SK-N-DZ (cell line): ENCODE measurements at places on chromosomes 11 and 22.

- no peak for DNase-seq
Measured at GRCh38 chr22:25351631-25352293, 132.3 kb downstream of the CRYBB2 start.

DNA sequence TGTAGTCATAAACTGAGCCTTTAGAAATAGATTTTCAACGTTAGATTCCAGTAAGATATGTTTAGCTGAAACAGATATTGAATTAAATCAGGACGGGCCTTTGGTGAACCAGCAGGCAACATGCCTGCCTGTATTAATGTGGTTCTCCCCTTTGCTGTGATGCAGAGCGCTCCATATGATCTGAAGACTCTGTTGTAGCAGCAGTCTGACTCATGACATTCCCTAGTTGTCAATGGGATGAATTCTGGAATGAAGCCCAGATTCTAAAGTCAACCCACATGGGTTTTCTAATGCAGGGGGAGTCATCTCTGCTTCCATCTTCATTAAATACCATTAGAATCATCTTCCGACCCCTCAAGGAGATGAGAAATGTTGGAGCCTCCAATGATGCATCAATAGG lies 864.5 kb downstream of the NTM start:
- DNase-seq: no peak

GRCh38 chr11:94544646-94545263 lies 1.0 kb downstream of the FUT4 start:
- no peak for DNase-seq

GRCh38 chr11:3926458-3927095 lies 71.1 kb downstream of the STIM1 start:
- DNase-seq: no peak

GRCh38 chr11:17012179-17012578 lies 2.0 kb downstream of the PLEKHA7 start:
- DNase-seq: no peak

- DNase-seq: no peak
Measured at GRCh38 chr11:67303132-67303834, at the start of gene SSH3. TSS of gene SSH3 (plus strand) at chr11:67303530. CDS start at chr11:67303626, 96 bp downstream.

DNA sequence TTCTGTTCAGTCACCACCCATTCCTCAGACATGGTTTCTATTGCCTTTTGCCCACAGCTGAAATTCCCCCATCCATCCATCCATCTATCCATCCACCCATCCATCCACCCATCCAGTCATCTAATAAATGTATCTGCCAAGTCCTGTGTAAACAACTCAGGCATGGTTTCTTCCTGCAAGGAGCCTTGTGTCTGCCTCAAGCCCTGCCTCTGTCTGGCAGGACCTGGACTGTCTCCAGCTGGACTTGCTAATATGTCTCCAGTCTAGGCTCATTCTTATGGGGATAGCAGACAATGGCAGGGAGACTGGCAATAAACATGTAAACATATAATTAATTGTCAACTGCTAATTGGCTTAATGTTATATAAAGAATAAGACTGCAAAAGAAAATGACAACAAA lies 64.7 kb upstream of the AMPD3 start:
- DNase-seq: no peak

GRCh38 chr11:59954219-59954847 lies 9.5 kb upstream of the OOSP4A start:
- no peak for DNase-seq
